ENCODE measurements at places on chromosomes 5 and 9. TPM values are rescaled to one million over a fixed set of nuclear protein-coding genes. Genes with fewer than 3 reads are reported as not detected.

Gene MSMP
- total RNA-seq = not detected

Gene REXO4
- total RNA-seq = 13.7 TPM

GRCh38 chr5:176446884-176447590 lies 1.1 kb upstream of the FAF2 start:
- no peak for ATAC-seq

GRCh38 chr5:157568222-157568621 lies 7.4 kb downstream of the ADAM19 start:
- no peak for ATAC-seq
